Progenitor cell of endocrine pancreas (in vitro differentiated cells): ENCODE measurements at places on chromosomes 3 and 15.

GRCh38 chr3:94258851-94259250, 196.0 kb downstream of the NSUN3 start:
- no peak for DNase-seq

DNA sequence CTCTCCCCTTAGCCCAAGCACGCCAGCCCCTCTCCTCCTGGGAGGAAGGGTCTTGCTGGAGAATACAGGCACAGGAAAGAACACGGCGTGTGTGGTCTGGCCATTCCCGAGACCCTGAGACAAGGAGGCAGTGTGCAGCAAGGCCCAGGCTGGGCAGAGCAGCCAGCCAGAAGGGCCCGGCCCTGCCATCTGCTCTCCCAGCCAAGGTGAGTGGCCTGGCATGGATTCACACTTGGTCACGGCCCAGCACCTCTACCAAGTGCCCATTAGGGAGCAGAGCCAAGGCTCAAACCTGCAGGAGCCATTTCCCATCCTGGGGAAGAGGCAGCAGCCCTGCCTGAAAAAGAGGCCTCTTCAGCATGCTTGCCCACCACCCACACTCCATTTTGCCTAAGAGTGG, 28.6 kb downstream of the MEGF11 start:
- no peak for DNase-seq

DNA sequence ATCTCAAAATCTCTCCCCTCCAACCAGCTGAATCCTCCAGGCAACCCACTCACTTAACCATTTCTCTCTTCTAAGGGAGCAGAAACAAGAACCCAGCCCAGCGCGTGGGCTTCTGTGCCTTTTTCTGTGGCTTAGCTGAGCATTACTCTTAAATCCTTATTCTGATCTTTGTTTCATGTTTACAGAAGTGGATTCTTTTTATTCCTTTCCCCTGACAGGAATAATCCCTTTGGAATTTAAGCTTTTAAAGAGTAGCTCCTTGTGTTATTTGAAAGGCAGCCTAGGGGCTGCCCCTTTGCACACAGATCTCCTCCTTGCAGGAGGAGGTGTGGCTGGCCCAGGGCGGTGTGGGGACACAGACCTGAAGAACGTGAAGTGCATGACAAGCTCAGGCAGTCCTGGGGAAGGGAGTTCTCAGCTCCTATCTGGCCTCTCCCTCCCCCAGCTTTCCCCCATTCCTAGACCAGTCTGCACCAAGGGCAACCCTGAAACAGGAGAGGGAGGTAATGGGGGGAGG, 77.1 kb upstream of the UBE2E1 start:
- DNase-seq = no peak

GRCh38 chr3:79263423-79263822, 504.4 kb downstream of the ROBO1 start:
- DNase-seq = no peak

DNA sequence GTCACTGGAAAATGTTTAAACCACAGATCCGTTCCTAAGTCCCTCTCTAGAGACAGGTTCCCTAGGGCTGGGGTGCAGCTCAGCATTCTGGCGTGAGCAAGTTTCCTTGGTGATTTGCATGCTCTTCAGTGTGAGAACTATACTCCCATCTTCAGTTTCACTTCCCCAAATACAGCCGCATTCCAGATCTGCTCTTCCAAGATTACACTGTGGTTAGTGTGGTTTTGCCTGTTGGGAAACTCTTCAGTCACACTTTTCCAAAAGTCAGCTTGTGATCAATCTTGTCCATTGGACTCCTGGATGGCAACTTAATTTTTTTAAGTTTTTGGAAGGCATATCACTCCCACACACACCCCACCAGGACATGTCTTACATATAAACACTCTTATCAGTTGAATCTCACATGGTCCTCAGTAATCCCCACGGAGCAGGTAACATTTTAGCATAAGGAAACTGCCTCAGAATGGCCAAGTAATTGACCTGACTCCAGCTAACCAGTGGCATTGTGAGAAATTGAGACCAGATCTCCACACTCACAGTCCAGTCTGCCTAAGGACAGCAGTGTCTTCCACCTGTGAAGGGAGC, 33.5 kb upstream of the PTPN23 start:
- no peak for DNase-seq

- no peak for DNase-seq
Measured at GRCh38 chr3:98734735-98735134, 28.4 kb upstream of the ST3GAL6 start.

DNA sequence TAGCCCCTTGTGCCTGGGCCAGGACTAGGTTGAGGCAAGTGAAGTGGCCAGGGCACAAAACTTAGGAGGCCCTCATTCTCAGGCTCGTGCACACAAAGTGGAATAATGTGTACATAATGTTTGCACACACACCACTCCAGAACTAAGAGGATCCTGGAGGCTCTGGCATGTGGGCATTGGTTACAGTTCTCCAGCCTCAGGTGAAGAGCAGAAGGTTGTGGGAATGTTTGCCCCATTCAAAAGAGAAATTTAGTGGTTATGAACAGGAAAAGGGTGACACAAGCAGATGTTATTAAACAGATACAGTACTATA, 31.3 kb downstream of the ASB7 start:
- no peak for DNase-seq

DNA sequence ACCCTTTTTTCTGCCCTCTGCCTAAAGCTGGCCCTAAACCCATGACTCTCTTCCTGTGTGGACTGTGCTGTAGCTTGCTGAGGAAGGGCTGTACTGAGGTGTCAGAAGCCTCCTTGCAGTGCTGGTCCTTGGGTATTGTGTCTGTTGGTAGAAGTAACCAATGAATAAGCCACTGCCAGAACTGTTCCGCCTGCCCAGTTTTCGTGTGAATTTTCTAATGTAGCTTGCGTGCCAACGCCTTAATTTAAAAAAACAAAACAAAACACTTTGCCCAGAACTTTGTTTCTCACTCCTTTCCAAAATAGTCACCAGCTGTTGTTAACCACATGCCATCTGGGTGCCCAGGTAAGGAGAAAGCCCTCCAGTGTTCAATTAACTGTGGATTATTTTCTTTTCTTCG, 101.9 kb downstream of the KLHL25 start:
- no peak for DNase-seq

DNA sequence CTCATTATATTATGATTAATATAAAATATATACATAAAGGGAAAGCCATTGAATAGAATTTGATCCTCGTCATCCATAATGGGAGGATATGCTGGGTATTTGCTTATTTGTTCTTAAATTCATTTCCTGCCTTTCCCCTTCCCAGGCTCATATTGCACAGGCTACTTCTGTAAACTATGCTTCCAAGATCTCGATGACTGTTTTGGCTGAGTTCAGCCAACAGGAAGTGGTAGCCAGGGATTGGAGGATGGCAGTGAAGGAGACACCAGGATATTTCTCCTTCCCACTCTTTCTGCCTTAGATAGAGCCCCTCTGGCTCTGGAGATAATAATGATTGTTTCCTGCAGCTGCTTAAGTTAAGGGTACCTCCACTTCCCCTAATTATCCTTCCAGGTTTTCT, 44.3 kb upstream of the DYNC1LI1 start:
- DNase-seq = no peak

- DNase-seq = no peak
Measured at GRCh38 chr3:44803298-44803697, 41.7 kb downstream of the KIF15 start.

DNA sequence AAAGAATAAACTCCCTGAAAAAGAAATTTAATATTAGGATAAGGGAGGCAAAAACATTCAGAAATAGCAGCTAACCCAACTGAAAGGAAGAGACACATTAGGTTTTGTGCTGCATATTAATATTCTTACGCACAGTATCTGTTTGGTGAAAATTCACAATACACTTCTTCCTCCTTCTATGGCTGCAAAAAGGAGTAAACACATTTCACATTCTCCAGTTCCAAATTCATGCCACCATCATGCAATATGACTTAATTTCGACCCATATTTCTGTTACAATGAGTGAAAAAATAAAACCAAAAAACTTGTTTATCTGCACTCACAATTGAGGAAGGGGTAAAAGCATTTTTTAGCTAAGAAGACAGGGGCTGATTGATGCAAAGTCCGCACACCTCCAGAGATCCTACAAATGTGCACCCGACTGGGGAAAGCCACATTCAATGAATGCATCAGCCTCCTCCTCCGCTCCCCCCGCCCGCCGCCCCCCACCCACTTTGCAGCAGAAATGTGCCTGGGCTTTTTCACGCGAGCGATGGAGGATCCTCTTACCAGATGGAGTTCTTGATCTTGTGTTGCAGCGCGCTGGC, 1.0 kb downstream of the RFX7 start:
- no peak for DNase-seq

DNA sequence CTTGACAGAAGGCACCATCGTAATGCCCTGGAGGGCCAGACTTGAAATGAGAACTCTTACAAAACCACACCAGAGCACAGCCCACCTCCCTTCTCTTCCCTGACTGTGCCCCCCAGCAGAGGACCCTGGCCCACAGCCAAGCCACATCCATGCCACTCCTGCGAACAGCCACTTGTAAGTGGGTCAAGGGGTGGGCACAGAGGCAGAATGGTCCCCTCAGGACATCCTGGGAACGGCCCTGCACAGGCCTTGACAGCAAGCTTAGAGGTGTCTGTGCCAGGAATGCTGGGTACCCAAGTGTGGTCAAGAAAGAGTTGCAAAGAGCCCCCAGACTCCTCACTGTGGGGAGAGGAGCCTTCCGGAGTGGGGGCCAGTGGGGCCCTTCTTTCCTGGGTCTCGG, 33.3 kb downstream of the HCN4 start:
- DNase-seq = no peak

GRCh38 chr3:8752832-8753231, 16.6 kb downstream of the OXTR start:
- DNase-seq = no peak

DNA sequence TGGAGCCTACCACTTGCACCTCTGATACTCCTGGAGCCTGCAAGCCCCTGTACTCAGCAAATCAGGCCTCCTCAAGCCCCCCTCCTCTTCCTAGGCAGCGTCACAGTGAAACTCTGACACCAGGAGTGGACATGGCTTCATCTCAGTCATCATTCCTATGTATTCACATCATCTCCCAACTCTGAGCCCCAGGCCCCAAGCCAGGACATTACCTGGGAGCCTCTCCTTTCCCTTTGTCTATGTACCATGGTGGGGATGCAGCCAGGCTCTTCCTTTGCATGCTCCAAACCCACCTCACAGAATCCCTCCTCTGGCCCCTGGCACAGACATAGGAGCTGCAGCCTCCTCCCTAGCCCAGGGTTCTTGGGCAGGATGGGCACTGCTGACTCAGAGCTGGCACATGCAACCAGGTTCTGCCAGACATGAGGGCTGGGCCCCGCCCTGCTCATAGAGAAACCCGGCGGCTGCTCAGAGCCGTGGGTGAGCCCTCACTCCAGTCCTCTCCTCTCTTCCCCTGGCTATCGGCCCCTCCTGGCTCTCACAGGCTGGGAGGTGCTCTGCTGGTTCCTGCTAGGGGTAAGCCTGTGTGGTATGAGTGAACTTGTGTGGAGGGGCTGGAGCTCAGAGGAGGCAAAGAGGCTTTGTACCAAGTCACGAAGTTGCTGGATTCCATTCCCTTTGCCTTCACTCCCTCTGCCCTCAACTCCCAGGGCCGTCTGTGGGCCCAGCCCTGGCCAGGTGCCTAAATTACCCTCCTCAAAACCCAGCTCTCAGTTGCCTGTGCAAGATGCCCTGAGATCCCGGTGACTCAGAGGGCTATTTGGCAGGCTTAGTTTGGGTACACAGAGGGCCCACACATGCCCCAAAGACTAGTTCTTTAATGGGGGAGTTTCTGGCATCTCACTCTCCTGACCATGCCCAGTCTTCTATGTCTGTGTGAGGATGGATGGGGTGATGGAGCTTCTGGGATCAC, 1.9 kb upstream of the PLCD1 start:
- no peak for DNase-seq

DNA sequence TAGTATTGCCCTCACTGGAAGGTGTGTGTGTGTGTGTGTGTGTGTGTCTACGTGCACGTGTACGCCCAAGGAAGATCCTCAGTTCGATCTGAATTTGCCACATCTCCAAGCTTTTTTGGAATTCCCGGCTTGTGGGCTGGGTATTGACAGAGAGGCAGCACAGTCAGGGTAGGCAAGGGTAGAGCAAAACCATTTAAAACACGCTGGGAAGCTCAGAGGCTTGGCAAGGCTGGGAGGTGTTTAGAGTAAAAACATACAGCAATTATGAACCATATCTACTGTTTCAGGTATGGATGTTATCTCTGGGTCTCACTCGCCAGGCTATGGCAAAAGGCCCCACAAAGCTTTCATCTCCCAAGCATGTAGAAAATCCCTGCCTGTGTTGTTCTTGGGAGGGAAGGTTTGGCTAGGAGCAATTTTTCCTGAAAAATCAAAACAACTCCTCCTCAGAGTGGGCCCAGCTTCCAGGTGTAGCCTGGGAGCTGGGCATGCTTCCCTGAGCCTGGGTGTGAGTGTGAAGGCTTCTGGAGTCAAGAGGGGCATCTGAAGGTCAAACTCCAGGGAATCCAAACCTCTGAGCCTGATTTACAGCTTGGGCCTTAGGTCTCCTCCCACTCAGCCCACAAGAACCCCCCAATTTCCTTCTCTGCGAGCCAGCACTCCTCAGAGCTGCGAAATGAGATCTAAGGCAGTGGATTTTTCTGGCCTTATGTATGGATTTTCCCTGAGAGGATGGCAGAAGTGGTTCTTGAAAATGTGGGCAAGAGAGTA, 244.8 kb upstream of the TPRG1 start:
- DNase-seq = no peak

GRCh38 chr3:133924041-133924440, 28.4 kb upstream of the RAB6B start:
- DNase-seq = no peak

DNA sequence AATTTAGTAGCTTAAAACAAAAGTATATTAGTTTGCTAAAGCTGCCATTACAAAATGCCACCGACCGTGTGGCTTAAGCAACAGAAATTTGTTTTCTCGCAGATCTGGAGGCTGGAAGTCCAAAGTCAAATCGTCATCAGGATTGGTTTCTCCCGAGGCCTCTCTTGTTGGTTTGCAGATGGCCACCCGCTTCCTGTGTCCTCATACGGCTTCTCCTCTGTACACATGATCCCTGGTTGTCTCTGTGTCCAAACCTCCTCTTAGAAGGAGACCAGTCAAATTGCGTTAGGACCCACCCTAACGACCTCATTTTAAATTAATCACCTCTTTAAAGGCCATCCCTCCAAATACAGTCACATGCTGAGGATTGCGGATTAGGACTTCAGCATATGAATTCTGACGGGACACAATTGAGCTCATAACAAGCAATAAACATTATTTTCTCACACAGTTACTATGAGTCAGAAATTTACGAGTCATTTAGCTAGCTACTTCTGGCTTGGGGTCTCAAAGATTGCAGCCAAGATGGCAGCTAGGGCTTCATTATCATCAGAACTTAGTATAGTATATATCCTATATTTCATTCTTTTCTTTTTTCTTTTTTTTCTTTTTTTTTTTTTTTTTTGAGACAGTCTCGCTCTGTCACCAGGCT, 58.4 kb downstream of the RPL39L start:
- DNase-seq = no peak

GRCh38 chr3:99418709-99419108, 219.7 kb upstream of the COL8A1 start:
- DNase-seq = no peak

- DNase-seq = no peak
Measured at GRCh38 chr3:87354398-87354797, 78.0 kb upstream of the POU1F1 start.

DNA sequence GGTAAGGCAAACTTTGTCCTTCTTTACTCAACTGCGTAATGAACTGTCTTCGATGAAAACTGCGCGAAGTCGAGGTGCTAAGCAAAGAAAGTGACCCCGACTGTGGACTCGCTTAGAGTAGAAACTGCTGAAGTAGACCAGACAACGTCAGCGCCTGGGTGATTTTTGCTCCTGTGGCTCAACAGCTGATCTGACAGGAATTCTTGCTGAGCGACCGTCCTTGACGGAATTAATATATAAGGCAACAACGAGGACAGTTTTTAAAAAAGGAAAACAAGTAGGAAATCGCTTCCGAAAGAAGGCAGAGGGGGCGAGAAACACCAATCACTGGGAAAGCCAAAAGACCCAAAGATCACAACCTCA, 541 bp downstream of the RPS27L start:
- DNase-seq = no peak
